CD8-positive, alpha-beta memory T cell (primary cell): ENCODE measurements at places on chromosomes 16 and 17. TPM values are rescaled to one million over a fixed set of nuclear protein-coding genes. Genes with fewer than 3 reads are reported as not detected.
A peak's percentile ranks its signal among the peaks of the same experiment; 100 is the strongest.

The ST6GALNAC2 gene
- 0.83 TPM for total RNA-seq

The RGS9 gene
- 2.6 TPM for total RNA-seq

The KRTAP4-5 gene
- total RNA-seq: not detected

The CTRB1 gene
- not detected for total RNA-seq

The SEPTIN12 gene
- not detected for total RNA-seq

DNA sequence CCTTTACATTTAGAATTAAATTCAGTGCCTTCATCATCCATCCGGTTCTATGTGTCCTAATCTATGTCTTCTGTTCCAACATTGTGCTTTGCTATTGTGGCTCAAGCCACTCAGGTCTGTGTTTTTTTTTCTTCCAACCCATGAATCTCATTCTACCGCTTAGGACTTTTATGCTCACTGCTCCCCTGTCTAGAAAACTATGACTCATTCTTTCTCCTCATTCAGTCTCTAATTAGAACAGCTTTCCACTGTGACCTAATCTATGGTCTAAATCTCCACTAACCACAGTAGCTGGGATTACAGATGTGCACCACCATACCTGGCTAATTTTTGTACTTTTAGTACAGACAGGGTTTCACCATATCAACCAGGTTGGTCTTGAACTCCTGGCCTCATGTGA is 418.7 kb downstream of the KCNJ2 start:
- DNase-seq: no peak

- DNase-seq: no peak
Measured at GRCh38 chr17:2847381-2848333, 51.4 kb downstream of the RAP1GAP2 start.

DNA sequence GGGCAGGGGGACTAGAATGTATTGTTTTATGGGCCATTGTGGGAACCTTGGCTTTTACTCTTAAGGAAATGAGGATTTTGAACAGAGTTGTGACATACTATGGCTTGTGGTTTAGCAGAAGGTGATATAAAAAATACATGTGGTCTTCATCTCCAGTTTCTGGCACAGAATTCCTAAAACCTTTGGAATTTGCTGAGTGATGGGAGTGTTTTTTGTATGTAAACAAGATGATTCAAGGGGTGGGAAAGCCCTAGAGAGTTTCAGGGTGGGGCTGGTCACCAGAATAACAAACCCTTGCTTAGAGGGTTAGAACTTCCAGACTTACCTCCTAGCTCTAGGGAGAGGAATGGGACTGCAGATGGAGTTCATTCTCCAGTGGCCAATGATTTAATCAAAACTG is 316.1 kb downstream of the PHKB start:
- no peak for DNase-seq

GRCh38 chr17:50021681-50022370 is 26.8 kb upstream of the DLX3 start:
- no peak for DNase-seq

DNA sequence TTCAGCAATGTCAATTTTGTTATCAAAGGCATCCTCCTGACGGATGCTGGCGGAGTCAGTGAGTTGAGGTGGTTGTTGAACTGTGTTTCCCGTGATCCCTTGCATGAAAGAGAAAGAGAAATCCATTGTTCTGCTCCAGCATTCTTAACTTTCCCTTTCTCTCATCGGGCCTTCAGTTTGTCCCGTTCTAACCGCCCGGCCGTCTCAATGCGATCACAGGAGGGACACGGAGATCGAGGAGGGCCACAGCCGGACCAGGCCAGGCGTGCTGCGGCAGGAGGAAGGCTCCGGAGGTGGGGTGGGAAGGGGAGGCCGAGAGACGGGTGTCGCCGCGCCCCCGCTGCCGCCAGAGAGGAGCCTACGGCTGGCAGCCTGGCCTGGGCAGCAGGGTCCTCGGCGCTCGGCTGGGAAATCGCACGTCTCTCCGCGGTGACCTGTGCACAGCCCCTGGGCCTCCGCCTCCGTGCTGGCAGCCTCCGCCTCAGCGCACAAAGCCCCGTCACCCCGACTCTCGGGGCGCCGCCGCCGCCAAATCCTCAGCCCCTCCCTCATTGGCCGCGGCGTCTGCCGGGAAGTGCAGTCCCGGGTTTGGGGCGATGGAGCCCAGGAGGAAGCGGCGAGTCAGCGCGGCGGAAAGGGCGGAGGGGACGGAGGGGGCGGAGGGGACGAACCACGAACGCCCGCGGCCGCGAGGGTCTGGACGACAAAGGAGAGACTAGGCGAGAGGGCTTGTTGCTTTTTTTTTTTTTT is 38.1 kb downstream of the SOST start:
- DNase-seq: peak; percentile 79

DNA sequence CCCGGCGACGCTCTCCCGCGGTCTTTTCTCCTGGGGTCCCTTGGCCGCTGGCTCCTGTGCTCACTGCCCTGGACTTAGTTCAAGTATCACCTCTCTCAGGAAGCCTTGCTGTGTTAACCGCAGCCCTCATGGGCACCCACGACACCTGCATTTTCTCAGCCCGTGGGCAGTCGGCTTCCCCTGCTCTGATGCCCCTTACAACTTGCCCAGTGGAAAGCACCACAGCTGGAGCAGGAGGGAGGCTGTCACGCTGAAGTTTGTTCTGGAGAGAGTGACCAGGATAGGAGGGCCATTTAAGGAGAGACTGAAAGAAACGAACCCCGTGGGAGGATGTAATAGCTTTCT is 395 bp downstream of the STXBP4 start:
- peak; percentile 60 for DNase-seq
